CD4-positive, CD25-positive, alpha-beta regulatory T cell (primary cell): ENCODE measurements at places on chromosomes 16 and 17. TPM values are rescaled to one million over a fixed set of nuclear protein-coding genes. Genes with fewer than 3 reads are reported as not detected.

- no peak for DNase-seq
Measured at GRCh38 chr17:44776628-44777393, 18.0 kb downstream of the ADAM11 start.

DNA sequence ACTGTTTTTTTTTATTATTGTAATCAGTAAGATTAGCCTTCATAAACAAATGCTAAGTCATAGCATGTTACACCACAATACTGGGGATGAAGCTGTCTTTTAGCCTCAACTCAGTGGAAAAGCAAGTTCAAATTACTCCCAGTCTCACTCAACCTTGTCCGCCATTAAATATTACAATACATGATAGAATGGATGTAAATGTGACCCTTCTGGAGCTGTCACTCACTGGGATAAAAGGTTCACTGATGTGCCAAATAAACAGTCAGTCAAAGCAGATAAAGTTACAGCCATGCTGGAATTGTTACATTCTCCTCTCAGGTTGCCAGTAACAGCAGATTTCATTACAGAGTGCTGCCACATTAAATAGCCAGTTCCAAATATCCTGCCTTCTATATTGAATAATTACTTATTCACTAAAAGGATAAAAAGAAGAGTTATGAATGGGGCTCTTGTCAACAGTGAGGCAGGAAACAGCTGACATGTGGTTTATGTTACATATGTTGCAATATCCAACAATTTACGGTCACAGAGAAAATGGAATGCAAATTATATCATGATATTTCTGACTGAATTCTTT is 53.4 kb downstream of the BRIP1 start:
- no peak for DNase-seq

DNA sequence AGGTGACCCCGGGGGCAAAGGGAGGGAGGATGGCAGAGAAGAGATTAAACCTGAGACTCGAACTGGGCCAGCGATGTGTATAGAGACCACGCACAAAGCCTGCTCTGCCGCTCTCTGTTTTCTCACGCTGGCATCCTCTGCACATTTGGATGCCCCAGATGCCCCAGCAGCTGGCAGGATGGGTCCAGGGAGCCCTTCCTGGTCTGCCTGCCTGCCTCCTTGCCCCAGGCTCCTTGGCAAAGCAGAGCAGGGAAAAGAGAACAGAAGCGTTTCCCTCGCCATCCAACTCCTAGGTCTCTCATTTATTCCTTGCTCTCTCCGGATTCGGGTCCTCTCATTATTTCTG is 5.2 kb upstream of the PIPOX start:
- no peak for DNase-seq

Gene NACA2
- total RNA-seq, result not detected

Gene SP6
- 0.17 TPM for total RNA-seq

Gene SMIM5
- total RNA-seq, result 1.6 TPM
